ENCODE measurements at places on chromosomes 3 and 15.

DNA sequence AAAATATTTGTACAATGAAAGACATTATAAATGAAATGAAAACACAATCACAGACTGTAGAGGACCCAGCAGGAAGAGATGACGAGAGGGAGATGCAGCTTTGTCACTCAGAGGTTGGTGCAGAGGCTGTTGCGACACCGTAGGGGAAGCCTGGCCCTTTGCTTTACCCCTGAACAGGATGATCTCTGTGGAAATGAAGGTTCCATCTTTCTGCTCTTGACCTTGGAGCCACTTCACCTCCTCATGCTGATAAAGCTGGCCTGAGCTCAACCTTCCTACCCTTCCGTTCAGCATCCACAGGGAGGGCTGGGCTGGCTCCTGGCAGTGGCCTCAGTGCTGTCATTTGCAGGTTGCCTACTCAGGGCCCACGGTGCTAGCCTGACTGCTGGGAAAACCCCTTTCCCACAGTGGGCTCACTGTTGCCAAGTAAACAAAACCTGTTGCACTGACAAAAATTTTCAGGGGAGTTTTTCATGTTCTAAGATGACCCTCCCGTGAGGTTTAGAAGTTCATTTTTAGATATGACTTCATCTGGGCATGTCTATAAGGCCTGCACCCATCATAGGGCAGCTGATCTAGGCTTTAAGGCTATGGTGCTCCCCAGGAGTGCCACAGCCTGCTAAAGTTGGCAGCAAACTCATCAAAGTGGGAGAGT is 3.0 kb upstream of the CD80 start:
- DNase-seq = peak; percentile 70

- DNase-seq = no peak
Measured at GRCh38 chr3:197784019-197784585, 7.0 kb upstream of the LRCH3 start.

DNA sequence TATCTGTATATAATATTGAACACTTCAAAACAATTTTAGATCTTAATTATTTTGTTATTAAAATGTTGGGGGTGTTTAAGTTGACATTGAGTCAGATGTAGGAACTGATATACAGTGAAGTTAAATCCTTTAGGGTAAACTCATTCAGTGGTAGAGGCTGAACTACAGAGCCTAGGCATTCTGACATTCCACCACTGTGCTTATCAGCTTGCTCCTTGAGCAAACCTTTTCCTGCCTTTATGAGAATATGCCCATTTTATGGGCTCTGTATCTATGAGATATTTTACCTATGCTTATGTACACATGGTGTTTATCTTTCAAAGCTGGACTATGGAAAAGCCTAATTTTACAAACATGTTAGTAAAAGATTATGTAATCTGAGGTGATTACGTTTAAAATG is 407.5 kb downstream of the ZBTB20 start:
- DNase-seq = no peak

DNA sequence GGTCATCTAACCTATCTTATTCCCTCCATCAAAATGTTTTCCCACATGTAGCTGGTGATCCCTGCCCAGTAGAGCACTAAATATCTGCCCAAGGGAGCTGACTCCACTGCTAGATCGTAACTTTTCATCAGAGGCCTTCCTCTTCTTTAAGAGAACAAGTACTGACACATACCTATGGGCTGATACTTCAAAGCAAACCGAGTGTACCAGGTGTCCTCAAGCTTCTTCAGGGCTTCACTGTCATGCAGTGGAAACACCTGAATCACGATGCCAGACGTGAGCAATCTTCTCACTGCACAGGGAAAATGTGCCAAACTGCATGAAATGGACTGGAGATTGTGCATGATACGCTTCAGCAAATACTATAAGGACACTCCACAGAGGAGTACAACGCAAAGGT is 41.6 kb downstream of the ANO10 start:
- no peak for DNase-seq

DNA sequence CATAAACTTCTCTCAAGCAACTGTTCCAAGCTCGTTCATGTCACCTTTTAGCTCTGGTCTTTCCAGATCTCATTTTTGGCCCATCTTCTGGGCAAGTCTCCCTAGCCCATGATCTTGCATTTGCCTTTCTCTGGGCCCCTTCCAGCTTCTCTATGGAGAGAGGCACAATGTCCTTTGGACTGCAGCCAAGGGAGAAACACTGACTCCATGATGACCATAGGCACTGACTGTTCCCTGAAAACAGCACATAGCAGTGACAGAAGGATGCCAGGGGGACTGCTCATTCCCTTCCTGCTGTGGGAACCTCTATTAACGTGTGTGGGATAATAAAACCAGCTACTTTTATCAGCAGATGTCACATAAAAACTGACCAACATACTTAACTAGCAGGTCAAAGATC is 60.3 kb downstream of the STRIT1 start:
- no peak for DNase-seq

DNA sequence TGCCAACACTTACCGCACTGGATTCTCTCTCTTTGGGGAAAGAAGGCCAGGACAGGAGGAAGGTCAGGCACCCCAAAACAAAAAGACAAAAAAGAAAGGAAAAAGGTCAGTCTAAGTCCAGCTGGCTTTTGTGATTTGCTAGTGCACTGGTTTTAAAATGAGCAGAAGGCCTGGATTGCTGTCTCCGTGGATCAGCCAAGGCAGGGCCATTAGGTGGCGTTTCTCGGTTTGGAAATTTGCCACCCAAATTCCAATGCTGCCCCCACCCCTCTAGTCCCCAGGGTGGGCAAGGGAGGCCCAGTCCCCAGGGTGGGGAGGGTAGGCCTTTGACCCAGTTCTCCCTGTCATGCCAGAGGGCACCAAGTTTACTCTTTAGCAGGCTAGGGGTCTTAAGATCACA is 33.3 kb downstream of the TLE3 start:
- DNase-seq = no peak

GRCh38 chr3:64687086-64687780 is 567 bp downstream of the ADAMTS9 start:
- no peak for DNase-seq

- no peak for DNase-seq
Measured at GRCh38 chr3:71258526-71258925, 325.0 kb downstream of the FOXP1 start.

DNA sequence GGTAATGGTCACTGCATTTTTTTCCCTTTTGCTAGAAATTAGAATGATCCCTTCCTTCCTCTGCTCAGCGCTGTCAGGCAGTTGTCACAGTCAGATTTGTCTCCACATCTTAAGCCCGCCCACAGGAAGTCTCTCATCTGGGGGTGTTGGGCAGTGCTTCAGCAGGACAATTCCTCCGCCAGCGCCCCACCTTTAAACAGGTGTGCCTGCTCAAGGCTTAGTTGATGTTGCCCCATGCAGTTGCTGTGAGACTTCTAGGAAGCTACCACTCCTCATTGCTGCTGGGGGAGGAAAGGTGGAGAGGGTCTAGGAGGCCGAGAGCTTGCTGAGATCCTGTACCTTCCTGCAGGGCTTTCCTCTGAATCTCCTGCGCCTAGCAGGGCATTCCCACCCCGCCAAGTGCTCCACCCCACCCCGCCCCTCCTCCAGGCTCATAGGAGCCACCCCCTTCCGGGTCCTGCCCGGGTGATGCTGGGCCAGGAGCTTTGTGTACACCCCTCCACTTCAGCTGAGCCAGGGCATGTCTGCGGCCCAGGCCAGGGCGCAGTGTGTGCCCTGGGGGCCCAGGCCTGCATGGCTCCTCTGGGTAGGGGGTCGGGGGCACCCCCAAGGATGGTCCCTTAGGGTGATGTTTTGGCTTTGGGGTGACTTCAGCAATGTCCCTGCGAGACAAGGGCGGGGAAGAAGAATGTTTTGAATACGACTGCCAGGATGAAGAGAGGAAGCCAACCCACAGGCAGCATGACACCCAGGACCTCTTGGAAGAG is 68.7 kb downstream of the TRAK1 start:
- DNase-seq = no peak

DNA sequence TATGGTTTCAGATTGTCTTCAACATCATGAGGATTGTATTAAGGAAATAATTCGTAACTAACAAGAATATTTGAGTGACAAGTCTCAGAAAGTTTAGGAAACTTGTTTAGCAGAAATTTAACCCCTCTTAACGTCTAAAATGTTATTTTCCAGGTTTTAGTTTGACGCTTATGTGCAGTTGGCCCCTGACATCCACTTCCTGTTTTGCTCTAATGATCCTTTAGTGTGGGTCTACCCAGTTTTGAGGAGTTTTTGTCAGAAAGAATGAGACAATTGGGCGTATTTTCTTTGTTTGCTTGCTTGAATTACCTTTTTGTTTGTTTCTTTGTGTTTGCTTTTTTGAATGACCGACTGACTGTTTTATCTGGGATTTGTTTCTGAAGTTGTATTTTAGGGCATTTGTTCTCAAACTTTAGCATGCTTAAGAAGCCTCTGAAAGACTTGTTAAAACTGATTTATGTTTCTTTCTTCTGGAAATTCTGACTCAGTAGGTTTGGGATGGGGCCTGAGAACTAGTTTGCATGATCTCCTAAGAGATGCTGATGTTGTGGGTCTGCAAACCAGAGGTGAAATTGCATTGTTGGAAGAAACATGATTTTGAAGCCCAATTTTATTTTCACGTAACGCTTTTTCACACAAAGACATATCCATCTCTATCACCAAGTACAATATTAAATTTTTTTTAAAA is 20.6 kb downstream of the RBMS3 start:
- DNase-seq = no peak

DNA sequence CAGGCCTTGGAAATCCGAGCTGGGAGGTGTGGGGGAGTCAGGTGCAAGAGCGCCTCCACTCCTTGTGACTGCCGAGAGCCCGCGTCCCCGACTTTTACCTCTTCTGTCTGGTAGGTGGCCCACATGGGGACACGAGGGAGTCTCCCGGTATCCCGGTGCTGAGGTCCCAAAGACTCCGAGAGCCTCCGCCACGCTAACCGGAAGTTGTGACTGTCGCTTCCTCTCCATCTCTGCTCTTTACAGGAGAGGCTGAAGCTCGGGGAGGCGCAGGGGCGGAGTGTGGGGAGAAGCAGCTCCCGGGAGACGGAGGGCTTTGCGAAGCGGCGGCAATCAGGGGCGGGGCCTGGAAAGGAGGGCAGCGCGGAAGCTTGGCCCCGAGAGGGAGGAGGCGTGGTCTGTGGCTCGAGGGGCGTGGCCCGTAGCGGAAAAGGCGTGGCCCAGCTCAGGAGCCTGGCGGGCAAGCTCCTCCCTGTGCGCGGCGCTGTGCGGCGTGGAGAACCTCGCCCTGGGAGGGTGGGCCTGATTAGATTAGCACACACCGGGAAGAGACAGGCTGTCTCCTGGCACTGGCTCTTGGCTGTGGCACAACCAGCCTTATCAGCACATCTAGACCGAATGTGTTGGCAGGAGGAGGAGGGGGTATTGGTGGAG is 143.9 kb downstream of the GABRB3 start:
- DNase-seq = no peak

GRCh38 chr3:80244390-80244789 is 476.6 kb upstream of the ROBO1 start:
- no peak for DNase-seq

DNA sequence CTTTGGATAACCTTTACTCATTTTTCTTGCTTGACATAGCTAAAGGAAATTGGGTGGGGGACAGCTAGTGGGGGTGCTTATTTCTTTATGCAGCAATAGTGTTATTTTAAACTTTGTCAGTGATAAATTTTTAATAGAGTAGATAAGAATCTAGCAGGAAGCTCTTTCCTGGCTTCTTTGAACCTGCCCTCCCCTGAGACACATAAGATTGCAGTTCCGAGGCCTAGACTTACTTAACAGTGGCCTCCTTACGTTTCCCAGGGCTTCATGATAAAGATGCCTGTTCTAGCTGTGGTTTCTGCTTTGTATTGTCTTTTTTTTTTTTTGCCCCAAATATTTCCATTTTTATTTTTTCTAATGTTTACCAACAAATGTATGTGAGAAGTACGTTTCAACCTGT is 170.1 kb downstream of the VPS8 start:
- DNase-seq = no peak

GRCh38 chr15:76309601-76310330 is 1.5 kb downstream of the ETFA start:
- DNase-seq = no peak

All from MV-4-11 (cell line).